ENCODE measurements at places on chromosomes 4 and X. TPM values are rescaled to one million over a fixed set of nuclear protein-coding genes. Genes with fewer than 3 reads are reported as not detected.

The DNAAF6 gene
- total RNA-seq = not detected

The SH3TC1 gene
- 23.1 TPM for total RNA-seq

The COX7B2 gene
- total RNA-seq = not detected

The ADH1C gene
- total RNA-seq = not detected

The CFAP99 gene
- 1.3 TPM for total RNA-seq

The COL4A6 gene
- 3.5 TPM for total RNA-seq

The TMEM35A gene
- total RNA-seq = not detected

The MYL5 gene
- total RNA-seq = 15.2 TPM

The PDZD4 gene
- total RNA-seq = 0.63 TPM

The ZNF157 gene
- total RNA-seq = 0.07 TPM

The POLA1 gene
- total RNA-seq = 19.6 TPM

The MAGEA1 gene
- 0.07 TPM for total RNA-seq

The ASB9 gene
- total RNA-seq = 31.5 TPM

The ARR3 gene
- total RNA-seq = not detected

The GABRG1 gene
- not detected for total RNA-seq

The HTT gene
- total RNA-seq = 36.3 TPM

The LRRC66 gene
- total RNA-seq = 1.1 TPM

The STOX2 gene
- total RNA-seq = 3.6 TPM

The HOPX gene
- total RNA-seq = not detected

The KCNIP4 gene
- total RNA-seq = not detected

The CXCL10 gene
- total RNA-seq = 0.81 TPM

The PHOX2B gene
- not detected for total RNA-seq

The GAGE12E gene
- total RNA-seq = not detected

The KLKB1 gene
- total RNA-seq = not detected

The GAGE12J gene
- not detected for total RNA-seq

The XAGE1A gene
- total RNA-seq = not detected

The REELD1 gene
- total RNA-seq = not detected

The FABP2 gene
- not detected for total RNA-seq

The C4orf50 gene
- not detected for total RNA-seq

The SOD3 gene
- total RNA-seq = 16.4 TPM

The FOXR2 gene
- not detected for total RNA-seq

The ARHGAP36 gene
- total RNA-seq = not detected

Data from PC-3 (cell line).